CD4-positive, alpha-beta T cell treated with Interferon gamma for 1 hour (primary cell): ENCODE measurements at places on chromosomes 2 and 18.

DNA sequence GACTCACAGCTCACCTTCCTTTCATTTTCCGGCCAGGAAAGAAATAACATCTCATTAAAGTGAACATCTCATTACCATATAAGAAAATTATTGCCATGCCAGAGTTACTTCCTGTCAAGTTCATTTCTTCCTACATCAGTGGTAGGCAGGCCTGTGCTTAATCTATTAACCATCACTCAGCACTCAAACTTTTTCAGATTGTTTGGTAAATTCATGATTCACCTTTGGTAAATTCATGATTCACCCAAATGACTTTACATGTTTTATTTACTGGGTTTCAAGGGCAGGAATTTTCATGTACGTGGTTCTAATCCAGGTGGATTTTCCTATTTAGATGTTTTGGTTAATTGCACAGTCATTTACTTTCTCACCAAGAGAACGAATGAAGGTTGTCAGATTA is 116.5 kb downstream of the CSRNP3 start:
- no peak for DNase-seq

DNA sequence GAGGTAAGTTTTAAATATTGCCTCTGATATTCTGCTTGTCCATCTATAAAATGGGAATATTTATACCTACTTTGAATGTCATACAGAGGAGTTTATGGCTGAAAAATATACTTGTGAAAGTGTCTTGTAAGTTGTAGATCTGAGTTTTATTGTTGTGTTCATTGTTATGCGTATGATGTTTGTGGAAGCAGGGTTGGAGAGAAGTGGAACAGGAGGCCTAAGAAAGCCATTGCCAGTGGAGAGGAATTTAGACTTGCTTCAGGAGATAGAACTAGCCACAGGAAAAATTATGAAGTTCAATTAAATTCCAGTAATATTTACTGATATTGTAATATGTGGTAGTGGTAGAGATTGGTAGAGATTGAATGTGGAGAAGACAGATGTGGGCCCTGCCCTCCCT is 491.9 kb upstream of the FANCL start:
- DNase-seq: no peak

- DNase-seq: no peak
These were observed 80.9 kb upstream of the ARHGAP28 start for GRCh38 chr18:6648581-6648980.

GRCh38 chr2:169782513-169782912 is 16.2 kb upstream of the SSB start:
- no peak for DNase-seq

DNA sequence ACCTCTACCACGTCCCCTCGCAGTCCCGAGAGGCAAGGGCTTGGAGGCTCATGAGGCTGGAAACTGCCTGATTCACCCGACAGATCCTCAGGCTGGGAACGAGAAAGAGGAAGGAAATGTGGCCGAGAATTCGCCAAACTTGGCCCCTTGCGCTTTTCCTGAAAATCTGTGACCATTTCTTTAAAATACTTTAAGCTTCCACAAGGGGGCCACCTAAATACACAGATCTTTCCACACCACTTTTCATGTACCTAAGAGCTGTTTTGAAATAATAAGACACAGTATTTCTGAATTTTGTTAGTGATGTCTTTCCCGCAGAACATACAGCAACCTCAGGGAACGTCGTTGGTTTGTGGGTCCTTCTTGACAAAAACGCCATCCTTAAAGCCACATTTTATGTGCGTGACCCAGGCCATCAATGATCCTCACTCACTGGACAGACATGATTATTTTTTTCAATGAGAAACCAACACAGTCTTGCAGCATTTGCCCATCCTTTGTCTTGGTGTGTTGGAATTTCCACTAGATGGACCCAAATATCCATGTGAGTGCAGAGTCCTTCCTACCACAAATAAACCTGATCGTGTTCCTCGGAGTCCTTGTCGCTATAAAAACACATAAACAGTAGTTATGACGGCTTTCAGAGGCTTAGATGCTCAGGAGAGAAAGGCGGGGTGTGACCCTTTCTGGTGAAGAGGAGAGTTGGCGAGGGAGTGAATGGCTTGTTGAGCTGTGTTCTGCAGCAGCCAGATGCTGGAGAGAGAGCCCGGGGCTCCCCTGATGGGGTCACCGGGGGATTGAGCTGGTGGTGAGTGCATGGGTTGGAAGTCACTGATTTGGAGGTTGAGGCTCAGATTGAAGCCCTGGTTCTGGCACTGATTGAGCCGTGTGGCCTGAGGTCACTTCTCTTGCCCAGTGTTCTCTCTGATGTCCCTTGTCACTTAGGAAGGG is 25.0 kb downstream of the DCDC2C start:
- no peak for DNase-seq

DNA sequence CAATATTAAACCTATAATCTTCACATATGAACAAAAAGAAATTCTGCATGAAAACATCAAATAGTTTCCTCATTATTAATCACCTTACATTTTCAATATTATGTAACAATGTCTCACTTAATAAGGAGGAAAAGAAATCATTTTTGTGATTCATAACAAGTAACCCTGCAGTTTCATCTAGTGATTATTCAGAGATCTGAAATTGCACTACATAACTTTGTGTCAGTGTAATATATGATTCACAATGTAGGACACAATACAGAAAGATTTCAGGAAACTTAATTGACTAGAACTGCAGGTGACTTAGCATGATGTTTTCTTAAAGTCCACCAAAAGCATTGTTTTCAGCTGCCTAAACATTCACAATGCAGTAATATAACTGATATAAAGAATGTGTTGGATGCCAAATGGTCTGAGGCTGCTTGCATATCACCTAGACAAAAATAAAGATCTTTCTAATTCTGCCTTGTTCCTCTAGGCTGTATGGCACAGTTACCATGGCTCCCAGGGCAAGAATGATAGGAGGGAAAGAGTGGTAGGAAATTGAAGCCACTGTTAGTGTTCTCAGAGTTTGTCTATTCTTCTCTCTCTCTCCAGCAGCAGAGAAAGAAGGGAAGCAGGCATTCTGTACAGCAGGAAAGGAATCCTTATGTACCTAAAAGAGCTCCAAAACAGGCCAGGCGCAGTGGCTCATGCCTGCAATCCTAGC is 366.6 kb downstream of the FSIP2 start:
- no peak for DNase-seq

GRCh38 chr2:47043891-47044239 is 111.2 kb downstream of the STPG4 start:
- DNase-seq: no peak

DNA sequence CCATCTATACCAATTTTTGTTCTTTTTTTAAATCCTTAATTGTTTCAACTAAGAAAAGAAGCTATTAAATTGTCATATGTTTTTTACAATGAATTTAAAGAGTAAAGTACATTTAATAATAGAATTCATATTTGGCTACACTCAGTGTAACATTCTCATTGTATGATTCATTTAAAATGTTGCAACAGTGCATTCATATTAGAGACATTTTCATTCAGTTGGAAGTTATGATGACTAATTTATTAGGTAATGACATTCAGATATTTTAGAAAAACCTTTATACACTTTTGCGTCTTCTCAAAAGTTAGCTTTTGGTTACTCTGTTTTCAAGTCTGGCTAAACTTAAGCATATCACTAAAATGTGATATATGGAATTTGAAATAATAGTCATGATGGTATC is 887.5 kb upstream of the NRXN1 start:
- no peak for DNase-seq

GRCh38 chr18:11972371-11973174 is 8.7 kb upstream of the IMPA2 start:
- no peak for DNase-seq

DNA sequence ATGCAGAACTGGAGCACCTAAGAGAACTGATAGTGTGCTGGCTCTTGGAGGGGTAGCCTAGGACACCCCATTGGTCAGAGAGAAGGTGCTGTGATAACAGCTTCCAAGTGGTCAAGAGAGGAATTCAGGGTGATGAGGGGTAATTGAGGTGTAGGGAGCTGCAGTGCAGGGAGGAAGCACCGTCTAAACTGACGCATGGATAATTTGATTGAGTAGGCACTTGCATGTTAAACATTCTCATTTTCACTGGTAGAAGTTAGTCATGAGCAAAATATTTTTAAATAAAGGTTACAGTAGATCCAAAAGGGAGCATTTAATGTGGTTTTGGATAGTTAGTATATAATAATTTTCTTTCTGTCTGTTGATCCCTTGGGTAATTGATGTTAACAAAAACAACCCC is 155.1 kb upstream of the TCF4 start:
- no peak for DNase-seq

- DNase-seq: no peak
These were observed 46.8 kb downstream of the ASB1 start for GRCh38 chr2:238473523-238473922.

- no peak for DNase-seq
These were observed 24.7 kb upstream of the ALLC start for GRCh38 chr2:3633089-3633981.

DNA sequence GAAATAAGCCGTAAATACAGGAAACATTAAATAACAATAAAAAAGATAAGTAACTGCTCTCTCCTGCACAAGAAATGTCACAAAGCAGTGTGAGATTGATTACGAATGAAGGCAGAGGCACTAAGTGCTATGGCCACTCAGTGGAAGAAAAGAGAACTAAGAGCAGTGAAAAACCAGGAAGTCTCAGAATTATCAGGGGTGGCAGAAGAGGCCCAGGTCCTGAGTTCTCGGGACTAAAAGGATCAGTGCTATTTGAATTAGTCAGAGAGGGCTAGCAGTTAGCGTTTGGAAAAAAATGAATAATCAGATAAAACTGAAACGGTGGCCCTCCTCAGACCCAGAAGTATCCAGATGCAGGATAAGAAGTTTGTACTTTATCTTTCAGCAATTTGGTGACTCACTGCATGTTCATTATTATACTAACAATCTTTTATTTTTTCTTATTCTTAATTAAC is 367.1 kb downstream of the ZEB2 start:
- no peak for DNase-seq

DNA sequence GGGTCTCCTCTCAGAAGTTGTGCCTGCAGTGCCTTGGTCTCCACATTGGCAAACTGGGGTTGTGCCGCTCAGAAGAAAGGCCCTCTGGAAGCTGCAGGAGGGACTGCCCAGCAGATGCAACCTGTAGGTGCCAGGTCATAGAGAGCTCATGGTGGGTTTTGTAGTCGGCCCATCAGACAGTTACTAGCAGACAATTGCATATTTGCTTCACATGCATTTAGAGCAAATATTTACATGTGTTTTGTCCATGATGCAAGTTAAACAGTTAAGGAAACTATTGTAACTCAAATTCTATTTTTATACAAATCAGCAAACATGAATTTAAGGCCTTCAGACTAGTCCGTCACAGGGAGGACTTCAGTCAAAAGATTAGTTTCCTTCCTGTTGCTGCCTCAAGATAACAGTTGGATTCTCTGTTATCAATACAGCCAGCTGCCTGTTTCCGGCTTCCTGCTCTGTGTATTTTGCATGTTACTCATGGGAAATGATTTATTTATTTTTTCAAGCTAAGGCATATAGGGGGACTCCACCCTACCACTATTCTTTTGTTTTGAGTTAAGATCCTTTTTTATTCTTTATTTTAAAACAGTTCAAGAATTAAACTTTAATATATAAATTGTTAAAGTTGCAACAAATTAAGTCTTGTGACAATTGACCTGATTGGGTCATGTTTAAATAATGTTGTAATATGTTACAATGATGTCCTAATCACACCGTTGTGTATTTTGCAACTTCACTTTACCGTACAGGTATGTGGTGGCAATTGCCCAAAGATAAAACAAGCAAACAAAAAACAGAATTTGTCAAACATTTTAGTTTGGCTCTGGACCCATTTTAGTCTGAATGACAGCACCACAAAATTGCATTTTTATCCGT is 133.5 kb downstream of the SPTBN1 start:
- no peak for DNase-seq

DNA sequence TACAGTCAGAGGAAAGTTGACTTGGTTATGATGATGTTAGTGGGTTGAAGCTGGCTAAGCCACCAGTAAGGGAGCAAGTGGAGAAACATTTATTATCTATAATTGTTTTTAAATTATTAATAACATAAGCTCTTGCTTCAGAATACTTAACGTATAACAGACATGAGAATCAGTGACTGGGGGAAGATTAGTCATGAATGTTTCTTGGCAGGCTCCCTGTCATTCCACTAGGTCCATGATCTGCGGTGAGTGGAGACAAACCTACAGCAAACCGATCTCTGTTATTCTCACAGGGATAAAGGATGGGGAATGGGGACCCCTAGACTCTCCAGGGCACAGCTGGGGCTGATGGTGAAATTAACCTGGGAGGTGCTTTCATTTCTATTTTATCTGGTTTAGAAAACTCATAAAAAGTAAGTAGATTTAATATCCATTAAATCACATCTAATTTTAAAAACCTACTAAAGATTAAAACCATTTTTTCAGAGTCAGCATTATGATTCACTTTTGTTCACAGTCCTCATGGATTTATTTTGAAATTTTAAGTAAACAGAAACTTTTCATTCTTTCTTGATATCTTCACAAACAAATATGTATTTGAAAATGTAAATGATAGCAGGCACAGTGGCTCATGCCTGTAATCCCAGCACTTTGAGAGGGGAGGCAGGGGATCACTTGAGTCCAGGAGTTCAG is 420.3 kb downstream of the PTPRM start:
- no peak for DNase-seq

GRCh38 chr2:188851311-188851710 is 122.9 kb upstream of the COL3A1 start:
- DNase-seq: no peak

- no peak for DNase-seq
These were observed 60.9 kb upstream of the ACAA2 start for GRCh38 chr18:49874238-49874637.

DNA sequence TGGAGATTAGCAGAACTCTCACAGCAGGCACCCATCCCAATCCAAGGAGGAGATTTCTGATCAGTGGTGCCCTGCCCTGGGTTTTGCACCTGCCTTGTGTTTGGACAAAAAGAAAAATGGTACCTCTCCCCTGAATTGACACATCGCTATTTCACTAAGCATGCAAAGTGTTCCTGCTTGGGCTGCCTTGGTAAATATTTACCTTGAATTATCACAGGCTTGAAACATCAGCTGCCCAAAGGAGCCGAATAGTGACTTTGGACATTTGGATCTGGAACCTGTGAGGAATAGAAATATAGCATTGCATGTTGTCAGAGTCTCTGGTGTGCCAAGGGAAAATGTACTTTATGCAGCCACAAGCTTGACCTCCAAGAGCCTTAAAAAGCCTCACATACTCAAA is 926.4 kb upstream of the FANCL start:
- DNase-seq: no peak

- DNase-seq: no peak
These were observed 65.8 kb downstream of the ALMS1 start for GRCh38 chr2:73451263-73451972.

DNA sequence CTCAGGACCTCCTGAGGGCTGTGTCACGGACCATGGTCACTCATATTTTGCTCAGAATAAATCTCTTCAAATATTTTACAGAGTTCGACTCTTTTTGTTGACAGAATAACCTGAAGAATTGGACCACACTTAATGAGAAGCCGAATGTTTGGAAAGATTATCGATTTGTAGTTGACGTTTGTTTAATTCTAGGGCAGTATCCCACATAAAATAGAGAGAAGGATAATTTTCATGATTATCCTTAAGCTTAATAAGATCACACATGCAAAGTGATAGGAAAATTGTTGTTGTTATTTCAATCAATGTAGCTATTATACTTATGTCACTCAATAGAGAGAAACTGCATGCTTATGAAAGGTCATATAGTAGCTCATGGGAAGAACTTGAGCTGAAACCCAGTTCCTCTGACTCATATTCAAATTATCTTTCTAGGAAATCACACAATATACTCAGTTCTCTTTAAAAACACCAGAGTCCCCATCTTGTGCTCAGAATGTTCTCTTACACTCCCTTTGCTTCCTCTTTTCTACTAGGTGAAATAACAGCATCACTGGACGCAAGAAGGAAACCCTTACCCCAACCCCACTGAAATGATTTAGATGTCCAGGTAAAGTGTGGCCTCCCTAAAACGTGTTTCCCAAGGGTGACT is 982.1 kb downstream of the TSN start:
- no peak for DNase-seq
